ENCODE measurements at places on chromosomes 12 and 14.

DNA sequence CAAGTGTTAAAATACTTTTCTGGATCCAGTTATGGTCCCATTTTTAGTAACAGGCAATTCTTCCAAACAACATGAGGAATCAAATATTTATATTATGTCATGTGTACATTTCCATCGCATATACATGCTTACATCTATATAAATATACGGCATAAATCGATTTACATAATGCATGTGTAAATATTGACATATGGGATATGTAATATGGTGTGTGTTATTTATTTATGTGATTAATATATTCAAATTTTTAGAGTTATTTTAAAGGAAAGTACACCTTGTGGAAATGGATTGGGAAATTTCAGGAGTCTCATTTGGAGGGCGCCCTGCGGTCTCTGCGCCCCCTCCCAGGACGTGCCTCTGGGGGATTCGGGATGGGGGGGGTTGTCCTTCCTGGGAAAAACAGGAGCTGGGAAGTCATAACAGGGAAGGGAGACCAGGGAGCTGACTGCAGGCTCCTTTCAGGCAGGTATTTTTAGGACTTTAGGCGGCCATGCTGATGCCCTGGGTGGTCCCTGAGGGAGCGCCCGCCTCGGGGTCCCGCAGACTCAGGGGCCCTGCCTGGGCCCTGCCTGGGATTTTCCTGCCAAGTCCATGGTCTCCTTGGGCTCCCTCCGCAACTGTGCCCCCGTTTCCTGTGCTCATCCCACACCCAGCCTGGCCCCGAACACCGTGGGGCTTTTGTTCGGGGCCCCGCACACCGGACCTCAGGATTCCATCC, 82.7 kb upstream of the SFSWAP start:
- no peak for DNase-seq

DNA sequence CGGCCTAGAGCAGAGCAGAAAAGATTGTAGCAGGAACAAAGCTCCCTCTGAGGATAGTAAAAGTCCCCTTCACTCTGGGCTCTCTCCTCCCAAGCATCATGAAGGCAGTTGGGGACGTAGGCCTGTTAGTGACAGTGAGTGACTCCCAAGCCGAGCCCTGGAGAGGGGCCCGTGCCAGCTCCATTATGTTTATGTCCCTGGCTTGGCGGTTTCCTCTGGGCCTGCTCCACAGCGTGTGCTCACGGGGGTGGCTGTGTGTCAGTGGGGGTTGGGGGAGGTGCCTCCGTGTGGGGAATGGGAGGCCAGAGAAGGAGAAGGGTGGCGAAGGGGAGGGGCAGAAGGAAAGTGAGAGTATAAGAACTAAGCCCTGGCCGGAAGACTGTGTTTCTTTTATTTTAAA, 170.0 kb upstream of the VASH1 start:
- DNase-seq: no peak

DNA sequence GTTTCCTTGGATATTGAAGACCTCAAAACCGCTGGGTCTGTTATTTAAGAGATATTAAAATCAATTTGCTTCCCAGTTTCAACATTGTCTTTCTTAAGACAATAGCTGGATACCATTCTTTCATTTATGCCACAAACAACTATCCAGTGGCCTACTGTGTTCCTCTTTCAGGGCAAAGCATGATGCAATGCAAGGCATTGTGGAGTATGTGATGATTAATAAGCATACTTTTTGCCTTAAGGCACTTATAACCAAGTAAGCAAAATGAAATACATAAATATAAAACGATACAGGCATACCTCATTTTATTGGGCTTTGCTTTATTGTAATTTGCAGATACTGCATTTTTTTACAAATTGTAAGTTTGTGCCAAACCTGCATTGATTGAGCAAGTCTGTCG, 45.5 kb downstream of the SCN8A start:
- DNase-seq: no peak

DNA sequence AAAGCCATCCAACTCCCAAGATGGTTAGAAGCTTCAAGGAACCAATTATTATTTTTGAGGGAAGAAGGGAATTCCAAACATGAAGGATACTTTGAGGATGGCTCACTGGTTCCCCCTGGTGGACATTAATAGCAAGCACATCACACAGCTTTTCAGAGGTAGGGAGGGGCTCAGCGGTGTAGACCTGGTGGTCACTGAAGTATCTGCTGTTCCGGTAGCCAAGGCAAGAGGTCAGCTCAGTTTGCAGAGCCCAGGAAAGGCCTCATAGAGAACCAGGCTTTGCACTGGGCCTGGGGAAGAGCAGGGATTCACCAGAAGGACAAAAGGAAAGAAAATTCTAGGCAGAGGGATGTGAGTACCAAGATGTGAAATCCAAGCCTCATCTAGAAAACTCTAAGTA, 118.7 kb downstream of the KSR2 start:
- DNase-seq: no peak

DNA sequence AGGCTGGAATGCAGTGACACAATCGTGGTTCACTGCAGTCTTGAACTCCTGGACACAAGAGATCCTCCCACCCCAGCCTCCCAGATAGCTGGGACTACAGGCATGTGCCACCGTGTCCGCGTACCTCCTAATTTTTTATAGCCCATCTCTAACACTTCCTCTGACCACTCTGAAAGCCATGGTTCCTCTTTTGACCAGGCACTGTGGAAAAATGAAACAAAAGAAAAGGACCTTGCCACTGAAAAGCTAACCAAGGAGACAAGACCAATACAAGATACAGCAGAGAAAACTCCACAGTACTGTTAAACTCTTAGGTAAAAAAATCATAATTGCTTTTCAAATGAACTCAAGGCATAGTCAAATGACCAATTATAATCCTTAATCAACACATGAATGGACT, 233.3 kb downstream of the NEDD1 start:
- DNase-seq: no peak

- DNase-seq: no peak
Observed at GRCh38 chr14:49497725-49498348, 88.3 kb downstream of the RPS29 start.

- no peak for DNase-seq
Observed at GRCh38 chr14:61911574-61911973, 149.4 kb downstream of the SNAPC1 start.

GRCh38 chr12:108457734-108458361, 57.2 kb upstream of the FICD start:
- DNase-seq: no peak

- DNase-seq: no peak
Observed at GRCh38 chr14:51202914-51203665, 37.0 kb upstream of the TMX1 start.

GRCh38 chr14:41000350-41000749, 606.3 kb upstream of the LRFN5 start:
- DNase-seq: no peak

GRCh38 chr12:48969833-48970701, 1.5 kb downstream of the WNT10B start:
- no peak for DNase-seq

GRCh38 chr14:62532181-62532580, 513.1 kb downstream of the KCNH5 start:
- no peak for DNase-seq

DNA sequence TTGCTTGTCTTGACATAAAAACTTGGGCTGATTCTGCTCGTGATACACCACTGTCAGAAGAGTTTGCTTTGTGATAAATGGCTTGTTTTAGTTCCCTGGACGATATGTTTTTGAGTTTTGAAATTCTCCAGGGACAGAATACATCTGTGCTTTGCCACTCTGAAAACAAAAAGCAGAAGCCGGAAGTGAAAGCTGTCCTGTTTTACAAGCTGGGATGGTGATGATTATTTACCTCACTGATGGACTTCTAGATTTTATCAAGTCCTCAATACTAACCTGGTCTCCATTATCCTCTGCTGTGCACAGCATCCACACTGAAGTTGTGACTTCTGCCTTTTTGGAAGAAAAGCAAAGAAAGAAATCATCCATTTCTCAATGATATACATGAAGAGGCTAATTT, 251.6 kb downstream of the TRHDE start:
- no peak for DNase-seq

GRCh38 chr12:96007729-96008128, 11.6 kb upstream of the HAL start:
- no peak for DNase-seq

- no peak for DNase-seq
Observed at GRCh38 chr14:54737132-54737711, 165.4 kb downstream of the GCH1 start.

DNA sequence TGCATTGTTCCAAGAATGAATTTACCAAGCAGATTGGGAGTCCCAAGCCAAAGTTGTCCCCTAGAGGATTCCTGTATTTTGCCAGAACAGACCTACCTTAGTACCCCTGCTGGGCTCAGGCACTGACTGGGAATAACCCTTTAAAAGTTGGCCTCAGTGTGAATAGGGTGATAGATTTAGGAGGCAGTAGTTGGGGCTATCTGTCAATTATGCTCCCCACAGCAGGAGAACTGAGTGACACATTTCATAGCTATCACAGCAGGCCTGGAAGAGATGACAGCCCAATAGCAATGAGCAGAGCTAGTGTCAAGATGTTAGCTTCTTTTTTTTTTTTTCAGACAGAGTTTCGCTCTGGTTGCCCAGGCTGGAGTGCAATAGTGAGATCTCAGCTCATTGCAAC, 14.3 kb upstream of the LRP6 start:
- DNase-seq: no peak

DNA sequence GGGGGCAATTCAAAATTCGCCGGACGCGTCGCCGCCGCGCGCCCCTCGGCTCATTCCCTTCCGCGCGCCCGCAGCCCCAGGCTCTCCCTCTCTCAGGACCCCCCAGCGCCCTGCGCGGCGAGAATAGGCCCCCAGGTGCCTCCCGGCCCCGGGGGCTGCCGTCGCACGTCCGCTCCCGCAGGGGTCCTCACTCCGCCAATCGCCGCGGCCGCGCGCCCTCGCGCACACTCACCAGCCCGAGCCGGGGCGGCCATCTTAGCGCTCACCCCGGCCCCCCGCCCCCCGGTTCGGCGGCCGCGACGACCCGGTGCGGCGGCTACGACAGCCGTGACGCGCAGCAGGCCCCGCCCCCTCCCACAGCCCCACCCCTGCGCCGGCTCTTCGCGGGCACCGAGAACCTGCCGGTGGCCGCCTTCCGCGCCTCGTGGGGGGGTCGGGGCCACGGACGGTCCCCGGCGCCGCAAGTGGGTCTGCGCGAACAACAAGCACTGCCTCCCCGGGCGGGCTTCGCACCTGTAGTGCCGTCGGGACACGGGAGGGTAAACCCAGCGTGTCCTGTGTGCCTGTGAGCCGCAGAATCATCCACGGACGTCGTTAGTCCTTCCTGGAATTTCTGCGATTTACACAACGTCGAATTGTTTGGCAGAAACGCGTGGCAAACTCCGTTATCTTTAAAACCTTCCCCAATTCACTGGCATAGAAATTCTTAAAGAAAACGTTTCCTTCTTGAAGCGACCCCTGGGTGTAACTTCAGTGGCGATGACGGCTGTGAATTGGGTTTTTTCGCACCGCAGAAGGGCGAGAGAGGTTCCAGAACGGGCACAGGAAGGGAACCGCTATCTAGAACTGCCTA, 2.5 kb downstream of the USP44 start:
- DNase-seq: peak; percentile 64

DNA sequence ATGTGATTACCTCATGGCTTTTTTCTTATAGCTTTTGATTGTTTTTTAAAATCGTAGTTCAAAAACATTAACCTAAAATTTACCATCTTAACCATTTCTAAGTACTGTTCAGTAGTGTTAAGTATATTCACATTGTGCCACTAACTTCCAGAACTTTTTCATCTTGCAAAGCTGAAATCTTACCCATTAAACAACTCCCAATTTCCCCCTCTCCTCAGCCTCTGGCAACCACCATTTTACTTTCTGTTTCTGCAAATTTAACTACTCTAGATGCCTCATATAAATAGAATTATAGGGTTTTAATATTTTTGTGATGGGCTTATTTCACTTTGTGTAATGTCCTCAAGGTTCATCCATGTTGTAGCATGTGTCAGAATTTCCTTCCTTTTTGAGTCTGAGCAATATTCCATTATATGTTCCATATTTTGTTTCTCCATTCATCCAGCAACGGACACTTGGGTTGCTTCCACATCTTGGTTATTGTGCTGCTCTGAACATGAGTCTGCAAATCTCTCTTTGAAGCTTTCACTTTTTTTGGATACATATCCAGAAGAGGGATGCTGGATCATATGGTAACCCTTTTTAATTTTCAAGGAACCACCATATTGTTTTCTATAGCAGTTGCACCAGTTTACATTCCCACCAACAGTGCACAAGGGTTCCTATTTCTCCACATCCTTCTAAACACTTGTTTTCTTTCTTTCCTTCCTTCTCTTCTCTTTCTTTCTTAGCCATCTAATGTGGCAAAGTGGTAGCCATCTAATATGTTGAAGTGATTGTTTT, 5.0 kb downstream of the HIF1A start:
- no peak for DNase-seq

GRCh38 chr12:122421187-122421820, 1.2 kb downstream of the CLIP1 start:
- DNase-seq: peak; percentile 77

- DNase-seq: no peak
Observed at GRCh38 chr12:132746613-132747012, 15.0 kb downstream of the ANKLE2 start.

DNA sequence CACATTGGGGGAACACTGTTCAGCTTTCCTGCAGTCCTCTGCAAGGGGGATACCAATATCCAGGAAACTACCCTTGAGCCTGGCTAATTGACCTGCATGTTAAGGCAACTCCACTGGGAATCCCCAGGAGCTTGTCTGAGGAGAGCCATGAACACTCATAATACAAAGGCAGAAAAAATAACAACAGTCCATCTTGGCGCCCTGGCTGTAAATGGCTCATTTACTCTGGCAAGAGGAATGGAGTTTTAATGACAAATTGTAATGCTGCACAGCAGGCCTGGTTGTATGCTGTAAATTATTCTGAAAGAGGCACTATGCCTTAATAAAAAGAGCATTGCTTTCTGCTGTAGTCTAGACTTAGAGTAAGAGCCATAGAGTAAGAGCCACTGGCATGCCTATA, 58.3 kb downstream of the SLC8A3 start:
- no peak for DNase-seq

GRCh38 chr12:65963862-65964240, 139.6 kb downstream of the HMGA2 start:
- no peak for DNase-seq

DNA sequence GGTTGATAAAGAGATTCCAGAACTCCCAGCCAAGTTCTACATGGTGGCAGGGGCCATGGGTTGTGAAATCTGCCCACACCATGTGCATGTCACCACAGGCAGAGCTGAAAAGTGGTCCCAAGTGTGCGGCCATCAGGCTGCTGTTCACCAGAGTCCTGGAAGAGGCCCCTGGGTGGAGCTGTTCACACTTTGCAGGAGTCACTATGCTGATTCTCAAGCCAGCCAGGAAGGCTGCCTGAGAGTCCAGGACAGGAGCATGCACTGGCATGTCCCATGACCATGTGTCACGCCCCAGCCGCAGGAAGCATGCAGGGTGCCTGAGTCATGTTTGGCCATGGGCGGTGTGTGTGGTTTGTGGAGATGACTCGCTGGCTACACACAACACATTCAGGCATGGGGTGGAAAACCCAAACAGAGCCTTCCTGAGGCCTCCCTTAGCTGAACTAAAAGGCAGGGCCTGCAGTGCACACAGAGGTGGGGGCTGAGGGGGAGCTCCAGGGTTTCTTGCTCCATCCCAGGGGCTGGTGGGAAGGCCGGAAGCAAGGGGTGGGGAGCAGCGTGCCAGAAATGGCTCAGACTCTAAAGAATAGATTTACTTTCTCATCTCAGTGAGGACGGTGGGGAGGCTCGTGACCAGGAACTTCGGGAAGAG, 19.4 kb downstream of the ABCB9 start:
- peak; percentile 96 for DNase-seq
